Thyroid gland (tissue), 4 donors: ENCODE measurements at places on chromosomes 5 and 9. TPM values are rescaled to one million over a fixed set of nuclear protein-coding genes. Genes with fewer than 3 reads are reported as not detected.

Gene TAF11L8
- total RNA-seq, result not detected

DNA sequence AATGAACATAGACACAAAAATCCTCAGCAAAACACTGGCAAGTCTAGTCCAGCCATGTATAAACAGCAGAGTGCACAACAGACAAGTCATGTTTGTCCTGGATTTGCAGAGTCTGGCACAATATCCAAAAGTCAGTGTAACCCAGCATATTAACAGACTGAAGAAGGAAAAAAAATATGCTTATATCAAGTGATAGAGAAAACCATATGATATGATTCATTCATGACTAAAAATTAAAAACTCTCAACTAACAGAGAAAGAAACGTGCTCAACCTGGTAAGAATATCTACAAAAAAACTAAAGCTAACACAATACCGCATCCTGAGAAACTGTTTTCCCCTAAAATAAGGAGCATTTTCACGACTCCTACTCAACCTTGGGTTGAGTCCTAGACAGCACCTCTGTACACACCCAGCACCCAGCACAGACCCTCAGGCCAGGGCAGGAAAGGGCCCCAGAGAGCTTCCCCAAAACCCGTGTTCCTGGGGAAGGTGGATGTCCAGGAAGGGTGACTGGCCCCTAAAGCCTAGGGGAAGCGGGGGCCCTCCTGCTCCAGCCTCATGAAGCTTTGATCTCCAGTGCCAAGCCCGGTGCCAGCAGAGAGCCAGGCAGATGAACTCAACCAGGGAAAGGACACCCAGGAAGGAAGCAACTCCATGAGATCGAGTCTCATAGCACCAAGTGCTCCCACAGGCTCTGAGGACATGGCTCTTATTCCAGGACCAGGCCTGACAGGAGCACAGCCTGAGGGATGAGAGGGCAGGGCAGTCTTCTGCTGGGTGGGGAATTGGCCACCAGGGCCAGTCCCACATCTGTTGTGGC, 38.9 kb downstream of the ADAMTS2 start:
- H3K27me3 ChIP-seq, result no peaks in the 10 kb centered on the region
- no peak overlapping the region for H3K27ac ChIP-seq
- DNase-seq, result no peak
- no peak overlapping the region for H3K4me3 ChIP-seq
- no peaks in the 10 kb centered on the region for H3K36me3 ChIP-seq
- H3K4me1 ChIP-seq, result no peaks in the 10 kb centered on the region

- H3K27ac ChIP-seq, result no peak overlapping the region
- H3K4me1 ChIP-seq, result no peaks in the 10 kb centered on the region
- no peak for DNase-seq
- H3K36me3 ChIP-seq, result no peaks in the 10 kb centered on the region
- H3K27me3 ChIP-seq, result no peaks in the 10 kb centered on the region
- H3K4me3 ChIP-seq, result no peak overlapping the region
Measured at GRCh38 chr5:148259288-148259687, 9.3 kb upstream of the SPINK13 start.

DNA sequence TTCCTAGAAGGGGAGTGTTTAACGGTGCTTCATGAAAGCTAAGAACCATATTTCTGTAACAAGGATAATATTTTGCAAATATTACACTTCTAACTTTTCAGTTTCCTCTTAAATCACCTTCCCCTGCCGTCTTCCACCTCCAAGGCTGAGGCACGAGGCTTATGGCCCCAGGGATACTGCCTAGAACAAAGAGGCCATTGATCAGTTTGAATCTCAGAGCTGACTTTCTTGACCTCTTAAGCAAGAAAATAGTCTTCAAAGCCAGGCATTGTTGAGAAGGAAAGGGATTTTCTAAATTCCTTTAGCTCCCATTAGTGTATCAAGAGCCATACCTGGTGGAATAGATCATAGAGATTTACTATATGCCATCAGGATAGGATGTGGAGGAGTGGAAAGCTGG, 566.2 kb downstream of the BNC2 start:
- no peaks in the 10 kb centered on the region for H3K36me3 ChIP-seq
- H3K4me1 ChIP-seq, result peaks cover 13% of the 10 kb centered on the region
- H3K27me3 ChIP-seq, result no peaks in the 10 kb centered on the region
- H3K4me3 ChIP-seq, result no peak overlapping the region

Gene AGXT2
- not detected for total RNA-seq
